Aorta (tissue), 5 donors: ENCODE measurements at places on chromosomes 2 and 18. TPM values are rescaled to one million over a fixed set of nuclear protein-coding genes. Genes with fewer than 3 reads are reported as not detected.

The REG3G gene
- 0.96 TPM for total RNA-seq

The ICA1L gene
- 7.7 TPM for total RNA-seq

GRCh38 chr2:4930704-4931103 lies 761.5 kb upstream of the SOX11 start:
- no peak for DNase-seq
- H3K36me3 ChIP-seq: no peaks in the 10 kb centered on the region
- H3K27ac ChIP-seq: no peak overlapping the region
- H3K27me3 ChIP-seq: no peaks in the 10 kb centered on the region
- no peak overlapping the region for H3K4me3 ChIP-seq

DNA sequence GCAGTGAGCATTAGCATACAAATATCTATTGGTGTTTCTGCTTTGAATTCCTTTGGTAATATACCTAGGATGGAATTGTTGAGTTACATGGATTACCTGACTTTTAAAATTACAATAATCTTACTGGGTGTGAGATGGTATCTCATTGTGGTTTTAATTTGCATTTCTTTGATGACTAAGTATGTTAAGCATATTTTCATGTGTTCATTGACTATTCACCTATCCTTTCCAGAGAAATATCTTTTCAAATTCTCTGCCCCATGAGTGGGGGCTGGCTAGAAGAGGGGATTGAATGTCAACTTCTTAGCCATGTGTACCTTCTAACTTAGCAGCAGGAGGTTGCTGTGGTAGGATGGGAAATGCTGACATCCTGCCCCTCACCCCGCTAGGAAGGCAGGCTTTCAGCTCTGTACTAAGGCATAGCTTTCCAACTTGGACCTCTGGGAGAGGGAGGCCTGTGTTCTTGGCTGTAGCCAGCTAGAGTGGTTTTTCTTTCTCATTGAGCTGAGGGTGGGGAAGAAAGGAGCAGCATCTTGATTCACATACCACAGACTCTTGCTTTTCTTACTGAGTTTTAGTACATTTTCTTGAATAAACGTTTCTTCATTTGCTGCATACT lies 63.3 kb upstream of the TTC27 start:
- no peaks in the 10 kb centered on the region for H3K27me3 ChIP-seq
- no peak for DNase-seq
- H3K36me3 ChIP-seq: peaks cover 2% of the 10 kb centered on the region
- H3K4me3 ChIP-seq: no peak overlapping the region

- no peaks in the 10 kb centered on the region for H3K27me3 ChIP-seq
- H3K4me1 ChIP-seq: peaks cover 6% of the 10 kb centered on the region
- H3K4me3 ChIP-seq: no peak overlapping the region
- no peak overlapping the region for H3K27ac ChIP-seq
- H3K36me3 ChIP-seq: no peaks in the 10 kb centered on the region
These were observed 137.6 kb downstream of the NCK2 start for GRCh38 chr2:105882341-105882740.

DNA sequence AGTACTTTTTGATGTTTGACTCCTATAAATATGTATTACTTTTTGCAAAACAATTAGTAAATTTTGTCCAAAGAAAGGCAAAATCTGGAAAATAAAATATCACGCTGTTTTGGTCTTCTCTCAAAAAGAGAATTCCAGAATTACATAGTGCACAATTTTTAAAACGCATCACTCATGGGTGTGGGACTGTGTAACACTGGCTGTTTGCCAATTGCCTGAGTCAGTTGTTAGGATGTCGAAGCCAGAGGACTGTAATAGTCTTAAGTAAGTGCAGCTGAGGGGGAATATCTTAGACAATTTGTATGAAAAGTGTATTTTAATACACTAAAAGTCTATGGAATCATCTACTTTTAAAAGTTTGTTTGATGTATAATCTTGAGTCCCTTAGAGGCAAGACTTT lies 24.1 kb upstream of the EPHA4 start:
- no peaks in the 10 kb centered on the region for H3K4me1 ChIP-seq
- no peak overlapping the region for H3K27ac ChIP-seq

DNA sequence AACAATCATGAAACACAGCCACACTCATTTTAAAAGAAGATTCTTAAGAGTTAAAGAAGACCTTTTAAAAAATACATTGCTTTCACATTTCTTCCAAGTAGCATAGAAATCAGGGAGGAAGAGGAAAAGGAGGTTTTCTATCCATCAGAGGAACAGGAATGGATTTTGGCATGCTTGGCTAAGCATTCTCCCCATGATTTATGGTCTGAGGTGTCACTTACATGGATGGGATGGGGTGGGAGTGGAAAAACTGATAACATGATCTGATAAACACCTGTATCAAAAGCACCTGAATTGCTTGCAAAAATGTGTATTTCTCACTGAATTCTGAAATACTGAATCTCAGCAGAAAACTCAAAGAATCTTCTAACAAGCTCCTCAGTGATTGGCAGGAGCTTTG lies 265.9 kb downstream of the NRXN1 start:
- no peak overlapping the region for H3K4me3 ChIP-seq
- H3K36me3 ChIP-seq: no peaks in the 10 kb centered on the region
- no peaks in the 10 kb centered on the region for H3K27me3 ChIP-seq
- no peak overlapping the region for H3K27ac ChIP-seq

GRCh38 chr2:72934683-72935610 lies 17.6 kb downstream of the EMX1 start:
- H3K36me3 ChIP-seq: no peaks in the 10 kb centered on the region
- DNase-seq: peak; percentile 30
- H3K27me3 ChIP-seq: no peaks in the 10 kb centered on the region
- no peak overlapping the region for H3K4me3 ChIP-seq

DNA sequence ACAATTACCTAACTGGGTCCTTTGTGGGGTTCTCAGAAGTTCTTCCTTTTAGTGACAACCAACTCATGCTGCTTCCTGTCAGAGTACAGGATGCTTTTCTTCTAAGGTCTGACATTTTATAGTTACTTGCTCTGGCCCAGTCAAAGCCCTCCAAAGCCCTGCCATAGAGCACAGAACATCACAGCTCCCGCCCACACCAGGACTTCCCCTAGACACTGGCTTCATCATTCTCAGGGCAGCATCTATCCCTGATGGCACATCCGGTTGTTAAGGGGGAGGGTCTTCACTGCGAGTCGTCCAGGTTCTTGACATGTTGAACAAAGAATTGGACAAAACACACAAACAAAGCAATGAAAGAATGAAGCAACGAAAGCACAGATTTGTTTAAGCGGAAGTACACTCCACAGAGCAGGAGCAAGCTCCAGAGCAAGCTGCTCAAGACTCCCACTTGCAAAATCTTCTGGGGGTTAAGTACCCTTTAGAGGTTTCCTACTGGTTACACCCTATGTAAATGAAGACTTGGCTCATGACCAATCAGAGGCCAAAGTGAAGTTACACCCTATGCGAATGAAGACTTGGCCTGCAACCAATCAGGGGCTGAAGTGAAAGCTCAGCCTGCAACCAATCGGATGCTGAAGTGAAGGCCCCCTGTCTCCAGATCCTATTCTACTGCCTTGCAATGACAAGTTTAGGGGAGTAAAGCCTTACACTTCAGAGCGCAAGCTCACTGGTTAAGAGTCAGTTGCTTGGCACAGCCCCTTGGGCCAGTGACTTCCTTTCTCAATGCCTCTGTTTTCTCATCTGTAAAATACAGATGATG lies 79.0 kb downstream of the HDAC4 start:
- no peaks in the 10 kb centered on the region for H3K36me3 ChIP-seq
- H3K27ac ChIP-seq: no peak overlapping the region
- H3K4me3 ChIP-seq: no peak overlapping the region
